Activated CD4-positive, alpha-beta T cell treated with anti-CD3 and anti-CD28 coated beads, Interleukin-2, amount 10 ng/mL, durations not matched to agents 7 days and 5 days (primary cell): ENCODE measurements at places on chromosomes 4 and X.

DNA sequence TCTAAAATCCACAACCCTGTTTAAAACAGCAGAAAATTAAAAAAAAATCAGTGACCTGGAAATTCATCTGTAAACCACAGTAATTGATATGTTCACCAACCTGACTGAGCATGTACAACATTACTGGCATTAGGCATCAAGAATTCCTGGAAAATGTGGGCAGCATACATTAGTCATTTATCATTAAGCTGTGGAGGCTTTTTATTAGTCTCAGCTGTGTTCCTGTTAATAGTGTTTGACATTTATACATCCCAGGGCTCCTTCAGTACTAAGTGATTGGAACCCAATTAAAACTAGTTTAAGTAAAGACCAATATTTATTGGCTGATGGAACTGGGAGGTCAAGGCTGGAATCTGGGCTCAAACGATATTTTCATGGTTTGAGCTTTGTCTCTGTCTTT lies 227.3 kb upstream of the GIMD1 start:
- no peak for DNase-seq

DNA sequence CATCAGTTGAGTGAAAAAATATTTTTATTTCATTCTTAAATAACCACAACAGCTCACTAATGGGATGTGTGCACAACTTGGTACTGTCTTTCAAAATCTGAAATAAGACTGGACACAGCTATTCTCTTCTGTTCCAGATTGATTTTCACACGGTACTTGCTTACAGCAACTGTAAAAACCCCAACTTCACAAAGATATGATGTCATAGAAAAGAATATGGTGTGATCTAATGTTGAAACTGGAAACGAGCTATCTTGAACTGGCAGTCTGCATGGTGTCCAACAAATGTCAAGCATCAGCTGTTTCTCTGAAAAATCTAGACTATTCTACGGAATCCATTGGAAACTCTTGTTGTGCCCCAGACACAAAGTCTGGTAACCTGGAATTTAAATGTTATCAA lies 14.7 kb downstream of the HELQ start:
- DNase-seq, result no peak

GRCh38 chrX:153672531-153673427 lies 834 bp downstream of the PNCK start:
- no peak for DNase-seq

DNA sequence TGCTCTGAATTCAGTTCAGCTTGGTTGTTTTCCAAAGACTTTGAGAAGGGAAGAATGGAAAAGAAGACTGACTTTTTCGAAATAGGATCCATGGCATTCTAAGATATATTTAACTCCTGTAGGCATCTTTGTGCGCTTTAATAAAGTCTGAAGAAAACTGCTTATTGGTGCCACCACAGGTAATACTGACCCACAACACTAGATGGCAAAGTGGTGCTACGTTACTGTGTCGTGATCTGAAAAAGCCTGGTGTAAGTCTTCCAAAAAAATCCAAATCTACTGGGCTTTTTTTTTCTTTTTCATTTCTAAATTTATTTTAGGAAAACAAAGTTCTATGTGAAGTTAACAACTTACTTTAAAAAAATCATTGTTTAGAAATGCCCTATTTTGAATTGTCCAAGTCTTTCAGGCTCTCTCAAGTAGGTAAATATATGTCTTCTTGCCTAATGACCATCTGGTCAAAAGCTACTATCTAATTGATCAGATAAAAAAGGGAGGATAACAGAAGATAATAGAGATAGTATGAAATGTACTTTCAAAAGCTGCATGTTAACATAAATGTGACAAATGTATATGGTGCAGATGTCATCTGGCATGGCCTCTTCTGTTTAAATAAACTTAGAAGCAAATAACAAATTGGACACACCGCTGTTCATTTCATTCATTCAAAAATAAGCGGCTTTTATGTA lies 47.0 kb upstream of the MID1IP1 start:
- peak; percentile 22 for DNase-seq

GRCh38 chr4:105140684-105141490 lies 5.8 kb upstream of the TET2 start:
- peak; percentile 60 for DNase-seq

GRCh38 chr4:110475881-110476818 lies at the start of gene ENPEP:
Gene ENPEP, plus strand, starts transcription at chr4:110476155. Its CDS starts 260 bp downstream, at chr4:110476415.
- no peak for DNase-seq

DNA sequence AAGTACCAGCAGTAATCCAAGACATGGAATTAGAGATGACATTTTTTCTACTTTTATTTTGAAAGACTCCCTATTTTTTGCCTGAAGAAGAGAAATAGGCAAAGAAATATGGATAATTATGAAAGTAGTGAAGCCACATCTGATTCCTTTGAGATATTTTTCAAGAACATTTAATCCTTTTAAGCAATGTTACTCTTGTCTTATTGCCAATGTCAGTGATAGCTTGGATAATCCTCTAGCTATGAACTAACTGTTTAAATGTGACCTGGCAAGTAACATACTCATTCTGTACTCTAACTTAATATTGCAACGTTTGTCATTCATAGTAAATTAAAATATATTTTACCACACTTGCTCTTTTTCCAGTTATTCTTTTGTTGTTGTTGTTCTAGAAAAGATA lies 181.3 kb downstream of the VEGFC start:
- no peak for DNase-seq
